ENCODE measurements at places on chromosomes 2 and 18.

DNA sequence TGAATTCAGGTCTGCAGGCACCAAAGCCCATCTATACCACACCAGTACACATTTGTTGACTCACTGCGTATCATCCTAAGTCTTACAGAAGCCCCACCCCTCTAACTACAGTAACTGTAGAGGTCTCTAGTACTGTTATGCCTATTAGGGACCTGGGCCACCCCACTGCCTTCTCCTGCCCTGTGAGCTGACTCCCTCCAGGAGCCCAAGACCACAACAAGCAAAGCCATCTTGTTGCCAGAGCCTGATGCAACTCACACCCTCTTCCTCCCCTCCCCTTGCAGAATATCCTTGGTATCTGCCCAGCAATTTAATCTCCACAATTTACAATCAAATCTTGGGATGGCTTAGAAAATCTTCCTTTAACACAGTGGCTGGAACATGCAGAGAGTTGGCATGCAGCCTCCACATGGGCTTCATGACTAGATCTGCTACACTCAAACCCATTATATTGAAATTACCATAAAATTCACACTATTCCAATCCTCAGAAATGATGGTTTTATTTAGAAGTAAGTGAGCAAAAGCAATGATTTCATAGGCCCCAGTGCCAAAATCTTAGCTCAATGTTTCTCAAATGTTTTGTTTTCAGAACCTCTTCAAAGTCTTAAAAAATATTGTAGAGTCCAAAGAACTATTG, 17.7 kb upstream of the CYP1B1 start:
- no peak for DNase-seq

DNA sequence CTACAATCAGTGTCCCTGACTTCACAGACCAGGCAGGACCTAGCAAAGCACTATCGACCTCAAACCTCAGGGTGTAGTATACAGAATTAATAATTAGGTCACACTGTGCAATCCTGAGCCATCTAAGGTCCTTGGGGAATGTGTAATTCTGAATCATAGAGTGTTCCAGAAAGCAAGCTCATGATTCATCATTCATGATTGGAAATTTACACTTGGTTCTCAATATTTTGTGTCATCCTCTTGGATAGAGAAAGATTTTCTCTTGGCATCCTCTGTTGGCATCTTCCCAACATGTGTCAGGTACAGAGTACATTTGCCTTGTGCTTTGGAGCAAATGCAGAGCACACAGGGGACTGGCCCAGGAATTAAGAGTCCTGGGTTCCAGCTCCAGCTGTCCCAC, 245.0 kb upstream of the NT5C1B start:
- DNase-seq, result no peak

GRCh38 chr2:29061616-29062015, 12.7 kb downstream of the PCARE start:
- DNase-seq, result no peak

DNA sequence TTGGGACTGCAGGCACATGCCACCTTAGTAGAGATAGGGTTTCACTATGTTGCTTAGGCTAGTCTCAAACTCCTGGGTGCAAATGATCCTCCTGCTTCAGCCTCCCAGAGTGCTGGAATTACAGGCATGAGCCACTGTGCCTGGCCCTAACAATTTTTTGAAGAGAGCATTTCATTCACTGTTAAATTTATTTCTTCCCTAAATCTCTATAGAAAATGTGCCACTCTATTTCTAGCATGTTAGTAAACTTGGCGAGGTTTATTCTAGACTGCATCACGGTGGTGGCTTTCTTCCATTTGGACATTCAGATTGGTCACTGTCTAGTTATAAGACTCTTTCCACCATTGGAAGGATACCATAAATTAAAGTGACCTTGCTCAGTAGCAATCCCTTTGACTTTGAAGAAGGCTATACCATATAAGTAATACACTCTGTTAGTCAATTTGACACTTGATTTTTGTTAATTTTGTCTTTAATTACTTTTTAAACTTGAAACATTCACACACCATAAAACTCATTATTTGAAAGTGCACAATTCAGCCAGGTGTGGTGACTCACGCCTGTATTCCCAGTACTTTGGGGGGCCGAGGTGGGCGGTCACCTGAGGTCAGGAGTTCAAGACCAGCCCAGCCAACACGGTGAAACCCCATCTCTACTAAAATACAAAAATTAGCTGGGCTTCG, 16.2 kb downstream of the DDX1 start:
- no peak for DNase-seq

GRCh38 chr2:197677483-197677882, 2.1 kb upstream of the RFTN2 start:
- DNase-seq, result no peak

GRCh38 chr2:218959141-218959731, at the start of gene CDK5R2:
CDK5R2 (plus strand) TSS chr2:218959666; CDS start chr2:218959821, 155 bp downstream.
- peak; percentile 75 for DNase-seq

DNA sequence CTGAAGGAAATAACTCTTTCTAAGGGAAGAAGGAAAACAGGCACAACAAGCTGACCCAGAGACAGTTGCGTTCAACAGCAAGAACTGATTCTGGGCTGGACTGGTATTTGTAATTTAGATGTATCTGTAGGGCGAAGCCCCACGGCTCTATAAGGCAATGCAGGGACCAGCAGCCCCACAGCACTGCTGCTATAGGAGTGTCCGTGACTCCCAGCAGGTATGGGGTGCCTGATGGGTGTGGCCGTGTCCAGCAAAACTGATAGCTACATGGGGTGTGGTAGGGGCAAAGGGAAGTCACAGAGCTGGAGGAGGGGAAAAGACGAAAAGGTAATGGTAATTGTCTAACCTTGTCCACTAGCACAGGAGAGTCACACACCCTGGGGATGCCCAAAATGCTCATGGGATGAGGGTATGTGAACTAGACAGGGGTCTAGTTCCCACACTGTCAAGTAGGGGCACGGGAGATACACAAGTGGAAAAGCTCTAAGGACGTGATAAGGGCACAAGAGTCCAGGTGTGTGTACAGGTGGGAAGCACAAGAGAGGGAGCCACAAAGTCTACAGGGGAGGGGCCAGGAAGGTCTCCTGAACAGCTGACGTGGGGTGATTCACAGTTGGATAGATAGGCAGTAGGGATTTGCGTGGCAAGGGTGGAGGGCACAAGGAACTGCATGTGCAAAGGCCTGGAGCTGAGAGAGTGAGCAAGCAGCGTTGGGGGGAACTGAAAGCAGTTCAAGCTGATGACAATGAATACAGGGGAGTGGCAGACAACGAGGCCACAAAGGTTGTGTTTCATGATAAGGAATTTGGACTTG, 48.5 kb upstream of the ASPRV1 start:
- DNase-seq, result no peak

GRCh38 chr2:171524018-171524401, 1.7 kb downstream of the CYBRD1 start:
- no peak for DNase-seq

- no peak for DNase-seq
These were observed 11.6 kb downstream of the TTR start for GRCh38 chr18:31603315-31603714.

GRCh38 chr2:2332381-2332780, 1.3 kb upstream of the MYT1L start:
- DNase-seq, result no peak

GRCh38 chr2:122105171-122105876, 349.9 kb downstream of the TSN start:
- peak; percentile 31 for DNase-seq

- no peak for DNase-seq
These were observed 27.2 kb downstream of the SIGLEC15 start for GRCh38 chr18:45852631-45853030.

DNA sequence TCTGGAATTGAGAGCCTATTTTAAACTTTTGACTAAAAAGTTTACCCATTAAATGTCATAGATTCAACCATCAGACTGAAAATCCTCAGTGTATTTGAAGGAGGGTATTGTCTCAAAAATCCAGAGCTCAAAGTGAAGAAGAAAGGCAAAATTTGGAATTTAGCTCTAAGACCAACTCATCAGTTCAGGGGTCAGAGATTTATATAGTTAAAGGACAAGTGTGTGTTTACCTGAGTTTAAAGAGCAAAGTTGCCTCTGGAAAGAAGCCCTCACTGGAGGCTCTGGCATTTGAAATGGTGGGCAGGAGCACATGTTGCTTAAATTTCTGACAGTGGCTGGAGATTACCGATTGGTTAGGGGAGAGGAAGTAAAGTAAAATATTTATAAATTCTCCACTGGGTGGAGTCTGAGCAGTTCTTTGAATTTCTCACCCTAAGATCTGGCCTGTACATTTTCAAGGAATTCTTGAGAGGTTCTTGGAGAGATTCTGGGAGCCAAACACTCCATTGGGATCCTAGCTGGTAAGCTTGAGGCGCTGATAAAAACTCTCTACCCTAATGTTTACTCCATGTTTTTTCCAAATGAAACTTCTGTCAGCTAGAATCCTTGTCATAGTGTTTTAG, at the start of gene KYNU:
Gene KYNU (plus strand): TSS at position 449 of the 623 bp plus-strand sequence. CDS start 7,704 bp downstream, outside the sequence.
- DNase-seq, result no peak

GRCh38 chr2:206071807-206072206, 14.2 kb downstream of the INO80D start:
- no peak for DNase-seq

- no peak for DNase-seq
These were observed 615.8 kb downstream of the ARHGAP15 start for GRCh38 chr2:143745060-143745459.

- no peak for DNase-seq
These were observed 4.8 kb downstream of the CDH7 start for GRCh38 chr18:65755616-65756015.

DNA sequence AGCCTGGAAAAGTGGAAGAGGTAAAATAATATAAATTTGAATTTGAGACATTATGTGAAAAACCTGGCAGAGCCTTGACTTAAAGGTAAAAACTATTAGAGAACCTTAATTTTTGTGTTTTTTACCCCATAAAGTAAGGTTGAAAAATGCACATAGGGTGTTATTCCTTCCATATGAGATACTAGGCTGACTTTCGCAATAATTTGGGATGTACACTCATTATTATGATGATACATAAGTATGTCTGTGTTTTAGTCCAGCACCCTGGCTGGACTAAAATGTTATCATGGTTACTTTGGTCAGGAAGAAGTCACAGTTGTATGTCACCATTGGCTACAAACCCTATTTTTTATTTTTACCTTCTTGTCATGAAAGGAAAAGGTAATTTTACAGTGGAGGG, 19.8 kb downstream of the NEMP2 start:
- no peak for DNase-seq

- DNase-seq, result no peak
These were observed 641.7 kb upstream of the NRXN1 start for GRCh38 chr2:51673628-51674027.

- DNase-seq, result no peak
These were observed 77.0 kb downstream of the RAD51AP2 start for GRCh38 chr2:17441055-17441771.

DNA sequence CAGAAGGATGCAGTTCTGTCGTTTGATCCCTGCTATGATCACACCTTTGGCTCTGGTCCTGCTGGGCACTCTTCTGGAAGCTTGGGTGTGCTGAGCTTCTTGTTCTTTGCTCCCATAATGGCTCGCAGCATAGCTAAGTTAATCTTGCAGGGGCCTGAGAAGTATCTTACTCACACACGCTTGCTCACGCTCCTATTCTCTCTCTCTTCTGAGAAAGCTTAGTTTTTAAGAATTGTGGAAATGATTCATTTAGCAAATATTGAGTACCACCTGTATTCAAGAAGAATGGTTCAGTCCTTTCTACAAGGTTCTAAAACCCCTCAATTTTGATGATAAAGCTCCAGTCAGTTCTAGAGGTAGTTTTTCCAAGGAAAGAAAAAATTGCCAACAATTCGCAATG, 40.6 kb downstream of the XRCC5 start:
- DNase-seq, result no peak

DNA sequence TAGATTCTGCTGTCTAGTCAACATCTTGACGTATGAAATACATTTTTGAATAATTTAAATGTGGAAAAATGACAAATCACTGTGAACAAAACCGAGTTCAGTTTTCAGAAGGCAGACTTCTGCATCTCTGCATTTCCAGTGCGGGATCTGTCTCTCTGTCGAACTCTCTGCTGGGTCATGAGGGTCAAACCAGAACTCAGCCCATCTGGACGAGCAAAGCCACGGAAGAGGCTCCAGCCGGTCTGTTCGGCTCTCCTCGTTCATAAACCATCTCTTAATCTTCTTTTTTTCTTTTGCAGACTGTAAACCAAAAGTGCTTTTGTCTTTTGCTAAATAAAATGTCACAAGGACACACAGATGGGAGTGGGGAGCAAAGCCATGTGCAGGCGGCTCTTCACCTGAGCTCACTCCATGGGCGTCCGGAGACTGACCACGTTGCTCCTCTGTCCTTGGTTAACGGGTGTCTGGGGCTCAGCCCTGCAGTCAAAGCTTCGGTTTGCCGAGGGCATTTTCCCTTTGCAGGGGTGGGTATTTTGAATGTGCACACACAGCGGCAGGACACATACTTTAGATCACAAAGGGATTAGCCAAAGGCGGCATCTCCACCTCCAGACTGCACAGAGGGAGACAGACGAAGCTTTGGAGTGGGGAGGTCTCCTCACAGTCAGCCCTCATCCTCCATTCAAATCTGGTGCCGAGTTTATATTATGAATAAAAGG, 737.9 kb upstream of the SALL3 start:
- DNase-seq, result no peak

GRCh38 chr18:60599267-60599666, 226.7 kb upstream of the MC4R start:
- no peak for DNase-seq

DNA sequence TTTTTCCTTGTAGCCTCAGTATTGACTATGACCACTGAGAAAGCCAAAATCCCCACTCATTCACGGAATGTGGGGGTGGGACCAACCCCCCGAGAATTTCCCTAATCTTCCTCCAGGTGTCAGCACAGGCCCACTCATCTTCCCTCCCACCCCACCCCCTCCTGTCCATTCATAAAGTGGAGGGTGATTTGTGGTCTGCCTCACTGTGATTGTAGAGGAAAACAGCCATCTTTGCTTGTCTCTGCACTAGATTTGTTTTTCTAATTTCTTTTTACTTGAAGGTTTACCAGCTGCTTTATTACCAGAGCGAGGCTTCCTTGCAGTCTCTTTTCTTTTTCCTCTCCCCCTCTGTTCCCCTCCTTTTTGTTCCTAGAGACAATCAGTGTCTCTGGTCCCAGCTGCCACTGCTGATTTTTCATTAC, 171.8 kb downstream of the ICOS start:
- no peak for DNase-seq

- DNase-seq, result peak; percentile 24
These were observed 76.0 kb downstream of the CD28 start for GRCh38 chr2:203782262-203782976.
